Dermis microvascular lymphatic vessel endothelial cell (primary cell): ENCODE measurements at places on chromosomes 1 and 21.

- DNase-seq, result no peak
Measured at GRCh38 chr1:21541835-21542234, 32.6 kb downstream of the ALPL start.

GRCh38 chr1:108200687-108201051 lies 526 bp upstream of the SLC25A24 start:
- no peak for DNase-seq

- no peak for DNase-seq
Measured at GRCh38 chr1:19130468-19130867, 79.6 kb downstream of the UBR4 start.

DNA sequence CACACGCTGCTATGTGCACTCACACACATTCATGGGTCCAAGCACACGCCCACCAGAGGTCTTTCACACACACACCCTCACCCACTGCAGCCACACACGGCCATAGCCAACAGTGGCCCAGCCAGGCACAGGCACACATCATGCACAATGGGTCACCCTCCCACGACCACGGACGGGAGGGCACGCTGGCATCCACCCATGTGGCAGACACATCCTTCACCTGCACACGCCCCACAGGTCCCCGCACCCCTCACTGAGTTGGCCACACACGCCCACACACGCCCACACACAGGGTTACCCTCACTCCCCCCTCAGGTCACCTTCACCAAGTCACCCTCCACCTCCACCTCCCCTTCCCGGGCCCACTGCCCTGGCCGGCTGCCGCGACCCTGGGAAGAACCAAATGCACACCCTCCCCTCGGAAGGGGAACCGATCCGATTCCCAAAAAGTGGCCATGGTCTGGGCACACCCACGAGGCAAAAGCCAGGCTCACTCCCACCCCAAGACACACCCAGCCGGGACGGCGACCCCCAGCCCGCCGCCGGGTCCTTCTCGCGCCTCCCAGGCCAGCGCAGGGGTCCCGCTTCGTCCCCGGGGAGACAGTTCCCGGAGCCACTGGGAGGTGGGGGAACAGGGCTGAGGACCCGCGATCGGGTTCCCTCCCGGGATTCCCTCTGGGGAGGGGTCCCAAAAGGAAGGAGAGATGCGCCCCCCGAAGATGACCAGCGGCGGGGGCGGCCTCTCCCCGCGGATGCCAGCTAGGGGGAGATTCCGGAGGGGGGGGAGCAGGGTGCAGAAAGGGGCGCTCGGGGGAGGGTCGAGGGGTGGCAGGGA lies 860 bp downstream of the SDC3 start:
- no peak for DNase-seq

- DNase-seq, result no peak
Measured at GRCh38 chr21:44952929-44953627, 13.2 kb downstream of the SLX9 start.

DNA sequence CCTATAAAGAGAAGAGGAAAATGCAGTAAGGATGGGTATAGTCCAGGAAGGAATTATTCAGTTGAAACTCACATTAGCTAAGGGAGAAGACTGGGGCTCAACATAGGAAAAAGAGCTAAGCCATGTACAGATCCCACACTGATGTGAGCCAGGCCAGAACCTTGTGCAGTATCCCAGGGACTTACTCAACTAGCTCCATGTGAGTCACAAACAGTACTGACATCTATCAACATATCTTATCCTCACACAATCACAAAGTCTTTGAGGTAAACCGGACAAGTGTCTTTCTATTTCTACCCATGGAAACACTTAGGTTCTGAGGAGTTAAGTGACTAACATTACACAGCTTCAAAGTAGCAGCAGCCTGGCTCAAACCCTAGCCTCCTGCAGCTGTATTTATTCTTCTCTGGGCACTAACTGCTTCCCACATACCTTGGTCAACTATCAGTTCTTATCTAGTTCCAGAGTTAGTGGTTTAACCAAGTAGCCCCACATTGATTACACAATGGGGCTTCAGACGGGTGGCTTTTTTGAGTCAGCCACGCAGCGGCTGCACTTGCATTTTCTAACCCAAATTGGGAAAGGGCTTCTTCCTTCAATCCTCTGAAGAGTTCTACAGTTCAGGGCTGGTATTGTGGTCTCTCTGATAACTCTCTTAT lies 9.5 kb downstream of the CD5L start:
- DNase-seq, result no peak

GRCh38 chr1:240415532-240415931 lies 196.4 kb downstream of the GREM2 start:
- DNase-seq, result no peak

DNA sequence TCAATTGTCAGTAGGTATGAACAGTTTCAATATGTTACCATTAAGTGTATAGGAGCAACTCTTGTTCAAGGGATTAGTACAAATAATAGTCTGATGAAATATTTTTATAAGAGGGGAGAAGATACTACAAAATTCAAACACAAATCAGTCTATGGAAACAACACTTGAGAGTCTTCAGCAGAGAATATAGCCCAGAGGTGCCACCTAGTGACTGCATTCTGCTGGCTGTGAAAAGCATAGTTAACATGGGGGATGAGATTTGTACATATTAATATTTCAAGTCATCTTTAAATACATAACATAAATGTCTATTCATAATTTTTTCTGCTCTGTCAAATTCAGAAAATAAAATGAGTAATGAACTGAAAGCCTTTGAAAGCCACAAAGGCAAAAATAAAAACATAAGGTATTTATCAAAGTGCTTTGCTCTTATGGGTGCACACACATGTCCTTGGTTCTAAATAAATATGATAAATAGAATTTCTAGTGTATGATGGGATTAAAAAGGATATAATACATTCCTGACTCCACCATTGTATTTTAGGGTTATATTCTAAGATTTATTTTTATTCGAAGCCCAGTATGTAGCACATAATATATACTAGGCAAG lies 440.9 kb upstream of the ZRANB2 start:
- DNase-seq, result peak; percentile 5

DNA sequence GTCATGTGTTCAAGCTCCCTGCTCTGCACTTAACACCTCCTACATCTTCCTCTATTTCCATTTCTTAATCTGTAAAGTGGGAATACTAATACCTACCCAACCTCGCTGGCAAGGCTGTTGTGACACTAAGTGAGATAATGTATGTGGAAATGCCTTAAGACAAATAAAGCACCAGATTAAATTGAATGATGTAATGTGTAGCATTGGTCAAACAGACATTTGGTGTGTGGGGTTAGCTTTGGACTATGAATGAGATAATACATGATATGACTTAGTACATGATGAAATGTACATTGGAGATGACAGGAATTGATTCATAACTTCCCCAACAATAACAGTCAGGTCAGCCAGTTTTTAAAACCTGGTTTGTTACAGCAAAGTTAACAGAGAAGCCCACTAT lies 5.2 kb downstream of the AMPD1 start:
- DNase-seq, result no peak

GRCh38 chr1:172398970-172399755 lies 21.3 kb upstream of the C1orf105 start:
- peak; percentile 83 for DNase-seq

DNA sequence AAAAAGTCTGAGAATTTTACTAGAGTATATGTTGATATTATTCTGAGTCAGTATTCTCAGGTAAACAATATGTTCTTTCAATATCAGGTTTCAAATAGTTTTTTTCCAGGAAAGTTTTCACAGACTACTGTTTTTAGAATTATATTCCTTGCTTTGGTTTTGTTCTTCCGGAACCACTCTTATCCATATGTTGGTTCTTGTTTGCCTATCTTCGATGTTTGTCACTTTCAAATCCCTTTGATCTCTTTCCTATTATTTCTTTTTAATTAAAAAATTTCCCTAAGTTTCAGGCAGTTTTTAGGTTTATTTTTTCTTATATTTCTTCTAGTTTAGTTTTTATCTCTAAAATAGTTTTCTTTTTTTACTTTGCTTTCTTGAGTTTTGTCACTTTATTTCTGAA lies 20.9 kb downstream of the NOS1AP start:
- no peak for DNase-seq

DNA sequence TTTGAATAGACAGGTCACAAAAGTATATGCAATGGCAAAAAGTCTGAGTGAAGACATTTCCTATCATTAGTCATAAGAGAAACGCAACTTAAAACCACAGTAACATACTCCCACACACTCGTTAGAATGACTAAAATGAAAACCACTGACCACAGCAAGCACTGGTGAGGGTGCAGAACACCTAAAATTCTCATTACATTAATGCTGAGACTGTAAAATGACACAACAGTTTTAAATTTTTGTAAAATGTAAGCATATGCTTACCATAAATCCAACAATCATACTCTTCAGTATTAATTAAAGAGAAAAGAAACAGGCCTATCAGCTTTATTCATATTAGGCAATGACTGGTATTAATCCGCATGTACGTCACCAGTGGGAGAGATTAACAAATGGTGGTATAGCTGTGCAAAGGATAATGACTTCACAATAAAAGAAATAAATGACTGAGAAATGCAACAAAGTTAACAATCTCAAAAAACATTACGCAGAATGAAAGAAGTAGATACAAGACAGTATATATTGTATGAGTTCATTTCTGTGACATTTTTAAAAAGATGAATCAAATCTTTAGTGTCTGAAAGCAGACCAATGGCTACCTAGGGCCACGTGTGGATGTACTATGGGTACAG lies 253.5 kb downstream of the AKT3 start:
- DNase-seq, result no peak

DNA sequence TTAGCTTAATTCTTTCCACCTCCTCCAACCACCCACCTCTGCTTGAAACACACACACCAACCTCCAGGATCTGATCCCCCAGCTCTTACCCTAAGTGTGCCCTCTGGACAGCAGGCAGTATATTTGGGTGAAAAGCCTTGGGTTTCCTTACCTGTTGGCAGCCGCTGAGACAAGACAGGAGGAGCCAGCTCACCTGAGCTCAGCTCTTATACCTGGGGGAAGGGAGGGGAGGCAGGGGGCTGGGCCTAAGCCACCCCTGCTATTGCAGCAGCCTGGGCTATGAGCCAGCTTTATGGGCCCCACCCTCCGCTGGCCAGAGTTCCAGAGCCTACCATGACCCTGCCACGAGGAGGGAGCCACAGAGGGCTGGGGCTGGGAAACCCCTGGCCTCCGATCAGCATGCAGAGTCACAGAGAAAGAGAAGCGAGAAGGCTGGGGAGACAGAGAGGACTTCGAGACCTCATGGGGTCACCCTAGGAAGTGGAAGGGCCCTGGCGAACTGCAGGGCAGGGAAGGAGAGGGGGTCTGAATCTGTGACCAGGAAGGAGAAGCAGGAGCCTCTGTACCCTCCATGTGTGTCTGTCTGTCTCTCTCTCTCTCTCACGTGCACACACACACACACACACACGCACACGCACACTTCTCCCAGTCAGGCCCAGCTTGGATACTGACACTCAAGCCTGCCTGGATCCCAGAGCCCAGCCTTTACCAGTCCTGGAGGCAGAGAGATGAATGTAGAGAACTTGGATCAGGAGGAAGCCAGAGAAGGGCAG lies at the start of gene S100A14:
TSS of gene S100A14 (minus strand) at position 182 of the 773 bp plus-strand sequence. CDS start 467 bp downstream, outside the sequence.
- DNase-seq, result no peak

GRCh38 chr1:40722622-40723021 lies 31.1 kb downstream of the NFYC start:
- DNase-seq, result no peak

DNA sequence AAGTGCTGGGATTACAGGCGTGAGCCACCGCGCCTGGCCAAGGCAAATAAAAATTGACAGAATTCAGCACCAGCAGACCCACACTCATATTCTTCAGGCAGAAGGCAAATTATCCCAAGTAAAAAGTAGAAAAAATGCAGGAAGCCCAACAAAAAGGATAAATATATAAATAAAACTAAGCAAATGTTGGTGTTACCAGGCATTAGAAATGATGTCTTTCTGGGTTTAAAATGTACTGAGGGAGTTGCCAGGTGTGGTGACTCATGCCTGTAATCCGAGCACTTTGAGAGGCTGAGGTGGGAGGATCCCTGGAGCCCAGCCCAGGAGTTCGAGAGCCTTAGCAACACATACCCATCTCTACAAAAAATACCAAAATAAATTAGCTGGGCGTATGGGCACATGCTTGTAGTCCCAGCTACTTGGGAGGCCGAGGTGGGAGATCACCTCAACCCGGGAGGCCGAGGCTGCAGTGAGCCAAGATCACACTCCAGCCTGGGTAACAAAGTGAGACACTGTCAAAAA lies 6.3 kb downstream of the INTS11 start:
- peak; percentile 77 for DNase-seq

GRCh38 chr1:29709704-29710280 lies 473.5 kb downstream of the PTPRU start:
- DNase-seq, result peak; percentile 80

DNA sequence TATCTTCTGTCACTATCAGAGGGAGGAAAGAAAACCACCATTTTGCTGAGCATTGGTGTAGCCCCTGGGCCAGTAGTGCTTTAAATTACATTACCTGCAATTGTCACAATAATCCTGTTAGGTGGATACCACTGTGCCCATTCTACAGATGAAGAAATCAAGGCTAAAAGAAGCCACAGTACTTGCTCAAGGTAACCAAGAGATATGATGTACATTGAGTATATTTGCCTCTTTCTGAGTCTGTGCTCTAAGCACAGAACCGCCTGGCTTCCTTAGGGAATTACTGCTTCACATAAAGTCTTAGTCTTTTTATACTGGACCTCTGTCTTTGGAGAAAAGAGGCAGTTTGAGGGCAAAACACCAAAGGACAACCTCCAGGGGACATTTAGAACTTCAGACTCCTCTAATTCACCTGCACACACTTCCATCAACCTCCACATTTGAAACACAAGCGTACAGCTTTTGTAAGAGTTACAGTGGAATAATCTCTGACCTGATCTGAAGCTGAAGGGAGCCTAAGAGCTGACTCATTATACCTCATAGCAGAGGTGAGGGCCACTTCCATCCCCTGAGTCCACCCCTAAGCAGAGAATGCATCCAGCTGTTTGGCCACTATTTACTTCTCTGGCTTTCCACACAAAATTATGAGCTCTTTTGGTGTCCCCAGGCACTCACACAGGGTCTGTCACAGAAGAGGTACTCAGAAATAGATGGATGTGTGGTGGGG lies 61.8 kb downstream of the PLPP3 start:
- no peak for DNase-seq

DNA sequence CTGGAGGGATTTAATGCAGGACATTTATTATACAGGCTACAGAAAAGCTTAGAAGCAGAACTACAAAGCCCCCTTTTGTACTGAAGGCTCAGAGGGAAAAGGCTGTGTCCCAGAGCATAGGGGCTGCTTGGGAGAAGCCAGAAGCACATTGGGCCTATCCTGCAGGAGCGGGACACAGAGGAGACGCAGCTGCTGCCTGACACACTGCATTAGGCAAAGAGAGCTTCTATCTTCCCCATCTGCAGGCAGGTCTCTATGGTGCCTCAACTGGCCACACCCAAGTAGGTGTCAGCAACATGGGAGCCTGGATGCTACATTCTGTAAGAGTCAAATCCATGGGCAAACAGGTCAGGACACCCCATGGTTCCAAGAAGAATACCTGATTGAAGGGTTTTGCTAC lies 595.9 kb downstream of the AJAP1 start:
- DNase-seq, result no peak

- no peak for DNase-seq
Measured at GRCh38 chr1:6244401-6245049, 546 bp downstream of the HES3 start.

GRCh38 chr1:91054780-91055481 lies 33.1 kb upstream of the ZNF644 start:
- no peak for DNase-seq
